NCI-H82 (cell line): ENCODE measurements at places on chromosomes 2 and 18.

DNA sequence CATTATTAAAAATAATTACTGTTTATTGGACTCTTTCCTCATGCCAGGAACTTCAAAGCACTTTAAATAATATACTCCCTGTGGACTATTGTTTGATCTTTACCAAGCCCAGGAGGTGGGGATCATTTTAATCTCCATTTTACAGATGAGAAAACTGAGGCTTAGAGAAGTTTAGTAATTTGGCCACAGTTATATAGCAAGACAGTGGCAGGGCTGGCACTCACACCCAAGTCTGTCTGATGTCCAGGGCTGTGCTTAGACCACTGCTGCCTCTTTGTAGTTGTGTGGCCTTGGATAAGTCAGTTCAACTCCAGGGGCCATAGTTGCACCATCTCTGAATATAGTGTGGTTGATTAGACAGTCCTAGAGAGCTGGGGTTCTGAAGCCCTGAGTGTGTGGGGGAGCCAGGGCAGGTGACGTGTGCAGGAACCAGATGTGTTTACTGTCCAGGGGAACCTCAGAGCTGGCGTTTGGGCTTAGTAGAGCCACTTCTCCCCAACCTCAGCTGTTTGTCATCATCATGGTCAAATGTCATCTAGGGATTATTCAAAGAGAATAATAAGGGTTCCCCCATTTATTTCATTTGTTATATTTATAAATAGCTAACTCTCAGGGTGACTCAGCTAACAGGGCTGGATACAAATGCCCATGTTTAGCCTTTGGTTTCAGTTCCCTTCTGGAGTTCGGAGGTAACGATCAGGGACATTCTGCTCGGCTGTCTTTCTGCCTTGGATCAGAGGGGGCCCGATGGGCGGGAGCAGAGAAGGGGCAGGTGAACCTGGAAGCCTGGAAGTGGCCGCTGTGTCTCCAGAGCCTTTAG is 68.0 kb downstream of the BOLA3 start:
- DNase-seq: no peak

DNA sequence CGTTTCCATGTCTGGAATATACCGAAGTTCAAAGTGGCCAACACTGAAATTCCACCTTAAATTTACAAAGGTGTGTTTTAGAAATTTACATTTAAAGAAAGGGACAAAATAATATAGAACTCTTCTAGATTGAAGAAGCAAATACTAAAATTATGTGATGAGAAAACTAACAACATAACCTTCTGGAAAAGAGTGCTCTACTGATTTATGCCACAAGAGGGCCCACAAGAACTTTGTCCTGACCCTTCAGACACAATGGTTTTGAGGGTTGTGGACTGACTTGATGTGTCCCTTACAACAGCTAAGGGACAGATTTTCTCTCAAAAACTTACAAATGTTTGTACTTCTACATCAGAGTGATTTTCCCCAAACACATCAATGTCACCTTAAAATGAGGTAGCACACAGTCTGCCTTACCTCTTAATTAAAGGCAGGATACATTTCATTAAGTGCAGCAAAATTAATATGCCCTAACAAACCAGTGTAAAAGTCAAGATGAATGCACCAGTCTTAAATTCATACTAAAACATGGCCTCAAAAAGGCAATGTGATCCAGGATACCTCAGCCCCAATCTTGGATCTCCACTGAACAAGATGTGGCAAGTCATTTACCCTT is 36.2 kb downstream of the EIF2AK3 start:
- peak; percentile 81 for DNase-seq

GRCh38 chr2:42556315-42556890 is 12.0 kb upstream of the MTA3 start:
- no peak for DNase-seq

DNA sequence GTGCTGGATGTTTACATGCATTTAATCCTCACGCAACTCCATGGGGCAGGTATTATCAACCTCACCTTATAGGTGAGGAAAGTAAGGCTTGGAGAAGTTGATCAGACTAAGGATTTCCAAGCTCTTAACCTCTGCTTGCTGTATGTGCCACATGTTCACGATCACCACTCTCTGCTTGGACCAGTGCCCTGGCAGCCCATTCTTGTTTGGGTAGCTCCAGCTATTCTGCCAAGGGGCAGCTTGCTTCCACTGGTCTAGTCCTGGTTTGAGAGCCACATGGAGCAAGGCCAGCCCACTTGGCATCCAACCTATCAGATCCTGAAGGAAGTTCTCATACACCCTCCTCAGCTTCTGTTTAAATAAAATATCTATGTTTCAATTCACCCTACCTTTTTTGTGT is 14.3 kb downstream of the PLB1 start:
- no peak for DNase-seq

GRCh38 chr2:183269956-183270355 is 145.7 kb downstream of the NUP35 start:
- DNase-seq: no peak

DNA sequence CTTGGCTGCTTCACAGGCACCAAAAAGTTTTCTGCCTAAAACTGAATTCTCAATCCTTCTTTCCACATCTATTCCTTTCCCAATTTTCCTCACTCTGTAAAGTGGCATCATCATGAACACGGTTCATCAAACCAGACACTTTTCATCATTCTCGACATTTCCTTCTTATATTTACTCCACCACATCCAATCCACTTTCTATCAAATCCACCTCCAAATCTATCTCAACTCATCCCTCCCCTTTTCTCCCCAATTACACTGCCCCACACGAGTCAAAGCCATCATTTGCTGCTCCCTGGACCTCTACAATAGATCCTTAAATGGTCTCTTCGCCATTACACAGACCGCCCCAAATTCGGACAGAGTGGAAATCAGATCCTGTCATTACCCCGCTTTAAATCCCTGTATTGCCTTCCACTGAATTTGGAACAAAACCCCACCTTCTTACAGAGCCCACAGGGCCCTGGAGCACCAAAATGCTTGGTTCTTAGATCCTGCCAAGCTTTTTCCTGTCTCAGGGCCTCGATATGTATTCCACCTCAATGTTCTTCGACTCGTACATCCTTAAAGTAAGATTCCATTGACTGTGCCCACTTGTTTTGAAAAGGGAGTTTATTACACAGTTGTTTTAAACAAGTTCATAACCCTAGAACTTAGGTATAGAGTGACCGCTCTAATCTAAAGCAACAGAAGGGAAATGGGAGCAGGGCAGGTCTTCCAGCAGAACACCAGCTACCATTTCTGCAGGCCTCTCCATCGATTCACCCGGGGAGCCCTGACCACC is 856 bp downstream of the ACAA2 start:
- peak; percentile 32 for DNase-seq

- DNase-seq: no peak
Observed at GRCh38 chr2:150812664-150813367, 325.3 kb upstream of the RND3 start.

DNA sequence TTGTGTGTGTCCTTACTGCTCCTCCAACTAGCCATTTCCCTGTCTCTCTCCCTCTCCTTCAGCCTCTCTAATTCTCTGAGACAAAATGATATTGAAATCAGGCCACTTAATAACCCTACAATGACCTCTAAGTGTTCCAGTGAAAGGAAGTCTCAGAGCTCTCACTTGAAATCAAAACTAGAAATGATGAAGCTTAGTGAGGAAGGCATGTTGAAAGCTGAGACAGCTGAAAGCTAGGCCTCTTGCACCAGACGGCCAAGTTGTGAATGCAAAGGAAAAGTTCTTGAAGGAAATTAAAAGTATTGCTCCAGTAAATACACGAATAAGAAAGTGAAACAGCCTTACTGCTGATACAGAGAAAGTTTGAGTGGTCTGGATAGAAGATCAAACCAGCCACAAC is 72.9 kb downstream of the PRKCE start:
- DNase-seq: no peak

- no peak for DNase-seq
Observed at GRCh38 chr18:41690332-41691127, 264.5 kb upstream of the PIK3C3 start.

GRCh38 chr18:41043876-41044275 is 911.2 kb upstream of the PIK3C3 start:
- DNase-seq: no peak

DNA sequence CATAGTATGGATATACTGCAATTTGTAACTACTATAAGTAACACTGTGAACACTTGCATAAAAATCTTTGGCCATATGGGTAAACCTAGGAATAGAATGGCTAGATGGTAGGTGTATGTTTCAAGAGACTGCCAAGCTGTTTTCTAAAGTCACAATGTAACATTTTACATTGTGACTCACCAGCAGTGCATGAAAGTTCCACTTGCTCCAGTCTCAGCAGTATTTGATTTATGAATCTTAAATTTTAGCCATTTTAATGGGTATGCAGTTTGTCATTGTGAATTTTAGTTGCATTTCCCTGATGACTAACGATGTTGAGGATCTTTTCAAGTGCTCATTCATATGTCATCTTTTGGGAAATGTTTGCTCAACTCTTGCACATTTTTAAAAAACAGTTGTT is 86.1 kb downstream of the FARSB start:
- DNase-seq: no peak

GRCh38 chr2:97911206-97911921 is 84.4 kb downstream of the TMEM131 start:
- no peak for DNase-seq

GRCh38 chr18:76956648-76957047 is 134.3 kb downstream of the ZNF236 start:
- no peak for DNase-seq

DNA sequence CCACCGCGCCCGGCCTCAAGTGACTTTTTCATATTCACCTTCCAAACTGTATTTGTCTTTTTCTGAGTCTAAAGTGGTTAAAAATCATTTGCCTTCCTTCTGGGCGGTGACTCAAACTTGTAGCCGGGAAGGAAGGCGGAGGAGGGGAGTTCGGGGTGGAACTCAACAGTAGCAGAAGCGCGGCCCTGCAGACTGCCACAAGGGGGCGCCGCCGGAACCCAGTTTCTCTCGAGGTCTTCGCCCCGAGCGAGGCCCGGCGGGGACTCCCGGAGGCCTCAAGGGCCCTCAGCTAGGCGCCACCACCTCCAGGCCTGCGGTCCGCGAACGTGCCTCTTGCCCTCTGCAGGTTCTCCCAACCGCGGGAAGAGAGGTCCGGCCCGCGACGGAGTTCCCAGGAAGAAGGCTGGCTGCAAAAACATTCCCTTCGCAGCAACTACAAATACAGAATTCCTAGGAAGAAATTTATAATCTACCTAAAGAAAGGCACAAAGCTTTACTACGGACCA is 16.8 kb upstream of the ITM2C start:
- DNase-seq: peak; percentile 88

GRCh38 chr2:195563857-195564512 is 93.0 kb upstream of the SLC39A10 start:
- no peak for DNase-seq

- DNase-seq: peak; percentile 79
Observed at GRCh38 chr2:175690113-175690837, 311.8 kb downstream of the LNPK start.

- no peak for DNase-seq
Observed at GRCh38 chr2:137192366-137193310, 427.3 kb downstream of the THSD7B start.

DNA sequence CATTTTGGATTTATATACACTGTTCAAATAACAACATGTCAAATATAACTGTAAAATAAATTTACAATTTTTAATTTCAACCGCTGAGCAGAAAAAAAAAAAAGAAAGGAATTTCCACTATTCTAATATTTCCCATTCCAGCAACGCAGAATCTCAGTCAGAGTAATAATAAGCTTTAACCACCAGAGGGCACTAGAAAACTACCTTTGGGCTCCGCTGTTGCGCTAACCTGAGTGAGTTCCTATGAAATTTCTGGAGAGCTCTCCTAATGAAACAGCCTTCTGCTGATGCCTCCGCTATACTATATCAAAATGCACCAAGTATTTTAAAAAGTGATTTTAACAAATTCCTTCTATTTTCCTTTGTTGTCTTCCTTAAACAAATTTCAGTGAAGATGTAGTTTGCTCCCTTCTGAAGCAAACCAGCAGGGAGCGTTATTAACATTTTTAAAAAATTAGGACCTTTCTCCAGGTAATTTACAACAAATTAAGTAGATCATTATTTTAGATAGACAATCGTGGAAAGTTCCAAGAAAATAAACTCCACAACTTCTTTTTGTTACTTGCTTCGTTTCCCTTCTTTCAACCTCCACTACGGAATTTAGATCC is 23.0 kb downstream of the ERMN start:
- peak; percentile 88 for DNase-seq

DNA sequence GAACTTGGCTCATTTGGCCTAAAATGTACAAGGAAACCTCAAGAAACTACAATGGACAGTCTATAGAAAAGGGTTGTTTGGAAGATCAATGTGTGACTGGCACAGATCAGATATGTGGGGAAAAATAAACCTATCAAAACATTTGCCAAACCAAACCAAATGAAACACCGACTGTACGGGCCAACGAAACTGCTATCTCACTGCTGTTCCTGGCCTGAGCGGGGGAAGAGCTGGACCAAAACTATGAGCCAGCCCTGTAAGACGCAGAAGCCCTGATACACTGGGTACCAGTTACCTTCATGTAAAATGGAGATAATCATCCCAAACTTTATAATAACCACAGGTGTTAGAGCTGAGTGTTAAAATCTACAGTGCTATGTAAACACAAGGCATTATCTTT is 11.7 kb downstream of the CDC42EP3 start:
- no peak for DNase-seq

DNA sequence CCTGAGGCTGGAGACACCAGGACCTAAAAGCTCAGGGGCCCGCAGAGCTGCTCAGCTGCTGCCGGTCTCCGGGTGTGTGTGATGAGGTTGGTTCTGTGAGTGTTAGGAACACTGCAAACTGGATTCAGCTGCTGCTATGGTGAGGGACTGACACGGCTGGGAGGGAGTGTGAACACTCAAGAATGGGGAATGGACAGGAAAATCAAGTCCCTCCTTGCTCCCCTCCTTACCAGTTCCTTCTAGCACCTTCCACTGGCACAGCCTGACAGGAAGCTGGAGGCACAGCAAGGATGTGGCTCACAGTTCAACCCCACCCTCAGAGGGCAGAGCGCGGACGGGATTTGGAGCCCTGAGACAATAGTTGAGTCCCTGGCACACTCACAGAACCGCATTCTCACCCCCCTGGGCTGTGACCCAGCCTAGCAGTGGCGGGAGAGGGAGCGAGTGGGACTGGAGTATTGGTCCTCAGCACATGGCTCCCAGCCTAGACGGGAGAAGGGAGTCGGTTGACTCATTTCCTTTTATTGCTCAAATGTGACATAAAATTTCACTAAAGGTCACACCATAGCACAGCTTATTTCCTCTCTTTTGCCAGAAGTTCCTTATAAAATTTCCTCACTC is 42.5 kb downstream of the LRRC30 start:
- DNase-seq: no peak

DNA sequence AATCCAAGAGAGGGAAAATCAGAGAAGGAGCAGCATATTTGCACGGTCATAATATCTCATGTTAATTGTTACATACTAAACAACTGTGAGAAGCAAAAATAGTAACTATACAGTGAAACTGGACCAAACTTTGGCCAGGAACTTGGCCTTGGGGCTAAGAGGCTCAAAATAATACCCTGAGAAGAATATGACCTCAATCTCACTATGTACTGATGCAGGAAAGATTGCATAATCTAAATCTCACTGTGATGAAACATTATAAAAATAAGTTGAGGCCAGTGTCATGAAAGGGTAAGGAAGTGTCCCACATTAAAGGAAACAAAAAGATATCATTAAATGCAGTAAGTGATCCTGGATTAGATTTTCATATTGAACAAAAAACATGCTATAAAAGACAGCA is 36.5 kb downstream of the ZRANB3 start:
- no peak for DNase-seq
